Right lobe of liver (tissue), 6 donors: ENCODE measurements at places on chromosomes 6 and 20. TPM values are rescaled to one million over a fixed set of nuclear protein-coding genes. Genes with fewer than 3 reads are reported as not detected.

GRCh38 chr6:8017705-8018104 lies 46.5 kb downstream of the BLOC1S5 start:
- DNase-seq: no peak
- H3K4me3 ChIP-seq: no peak overlapping the region

DNA sequence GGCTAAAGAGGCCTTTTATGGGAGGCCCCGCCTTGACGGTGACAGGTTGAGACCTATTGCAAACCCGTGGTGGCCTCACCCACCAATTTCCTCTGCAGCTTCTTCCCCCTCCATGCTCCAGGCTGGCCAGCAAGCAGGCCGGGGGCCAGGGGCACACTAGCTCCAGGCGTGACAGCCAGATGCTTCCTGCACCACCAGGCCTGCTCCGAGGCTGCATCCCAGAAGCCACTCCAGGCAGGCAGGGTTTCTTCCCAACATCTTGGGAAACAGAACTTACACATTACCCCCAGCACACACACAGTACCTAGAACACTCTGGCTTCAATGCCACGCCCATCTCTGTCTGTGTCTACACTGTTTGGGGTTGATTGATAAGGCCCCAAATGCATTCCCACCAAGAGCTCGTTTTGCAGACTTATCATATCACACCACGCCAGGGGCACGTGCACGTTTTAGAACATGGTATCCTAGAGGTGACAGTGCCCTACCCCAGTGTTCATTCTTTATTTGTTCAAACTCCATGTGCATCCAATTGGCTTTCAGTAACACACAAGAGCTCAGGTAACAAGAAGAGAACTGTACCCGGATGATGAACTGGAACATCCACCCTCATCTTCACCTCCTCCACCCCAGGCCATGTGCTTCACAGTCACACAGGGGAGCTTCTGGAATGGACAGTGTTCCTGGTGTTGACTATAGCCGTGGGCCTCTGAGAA lies 221.4 kb upstream of the RREB1 start:
- no peaks in the 10 kb centered on the region for H3K36me3 ChIP-seq
- DNase-seq: no peak
- H3K4me3 ChIP-seq: no peak overlapping the region
- no peaks in the 10 kb centered on the region for H3K27me3 ChIP-seq

Gene RPS18
- 504 TPM for total RNA-seq

Gene SIRPD
- total RNA-seq: not detected

DNA sequence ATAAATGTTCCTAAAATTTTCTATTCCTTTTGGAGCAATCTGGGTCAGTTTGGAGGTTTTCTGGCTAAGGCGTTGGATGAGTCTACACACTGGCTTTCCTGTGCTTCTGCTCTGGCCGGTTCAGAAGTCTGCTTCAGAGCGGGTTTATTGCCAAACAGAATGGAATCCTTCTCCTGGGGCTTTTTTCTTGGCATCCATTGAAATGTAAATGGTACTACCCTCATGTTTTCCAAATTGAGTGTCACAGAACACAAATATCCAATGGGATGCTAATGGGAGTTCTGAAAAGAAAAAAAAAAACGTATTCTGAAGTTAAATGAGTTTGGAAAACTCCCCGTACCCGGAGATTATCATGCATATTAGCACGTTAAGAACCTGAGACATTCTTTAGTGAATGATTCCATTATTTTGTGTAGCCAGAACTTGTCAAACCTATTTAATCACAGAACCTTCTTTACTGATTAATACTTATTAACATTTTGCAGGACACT lies 930.3 kb downstream of the QKI start:
- H3K36me3 ChIP-seq: no peaks in the 10 kb centered on the region
- no peak overlapping the region for H3K4me3 ChIP-seq
- H3K27ac ChIP-seq: no peak overlapping the region
- H3K4me1 ChIP-seq: no peaks in the 10 kb centered on the region
- no peaks in the 10 kb centered on the region for H3K27me3 ChIP-seq

- H3K27me3 ChIP-seq: no peaks in the 10 kb centered on the region
- H3K27ac ChIP-seq: no peak overlapping the region
- H3K4me3 ChIP-seq: no peak overlapping the region
These were observed 134.8 kb upstream of the TSHZ2 start for GRCh38 chr20:52837378-52837777.

DNA sequence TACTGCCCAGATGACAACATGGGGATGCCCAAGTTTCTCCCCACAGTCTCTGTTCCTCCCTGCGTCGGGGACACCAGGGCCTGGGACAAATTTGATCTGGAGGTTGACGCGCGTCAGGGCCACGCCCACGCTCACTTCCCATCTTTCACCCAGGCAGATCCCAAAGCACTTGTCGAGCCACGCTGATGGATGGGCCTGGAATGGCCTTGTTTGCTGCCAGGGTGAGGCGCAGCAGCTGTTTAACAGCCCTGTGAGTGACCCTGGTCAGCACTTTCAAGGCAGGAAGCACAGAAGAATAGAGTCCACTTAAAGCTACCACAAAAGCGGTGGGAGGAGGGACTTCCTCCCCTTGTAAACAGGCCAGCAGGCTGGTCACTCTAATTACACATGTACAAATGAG lies 324.7 kb upstream of the JARID2 start:
- no peaks in the 10 kb centered on the region for H3K27me3 ChIP-seq
- H3K27ac ChIP-seq: peak overlapping the region; percentile 66
- no peaks in the 10 kb centered on the region for H3K4me1 ChIP-seq
- no peaks in the 10 kb centered on the region for H3K36me3 ChIP-seq
- DNase-seq: peak; percentile 64

DNA sequence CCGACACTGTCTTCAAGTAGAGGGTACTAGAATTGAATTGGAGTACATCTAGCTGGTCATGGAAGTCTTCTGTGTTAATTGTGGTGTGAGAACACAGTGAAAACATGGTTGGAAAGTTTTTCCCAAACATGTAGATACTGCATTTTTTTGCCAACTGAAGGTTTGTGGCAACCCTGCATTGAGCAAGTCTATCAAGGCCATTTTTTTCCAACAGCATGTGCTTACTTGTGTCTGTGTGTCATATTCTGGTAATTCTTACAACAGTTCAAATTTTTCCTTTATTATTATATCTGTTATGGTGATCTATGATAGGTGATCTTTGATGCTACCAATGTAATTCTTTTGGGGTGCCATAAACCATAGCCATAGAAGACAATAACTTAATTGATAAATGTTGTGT lies 147.0 kb downstream of the MYB start:
- H3K27ac ChIP-seq: no peak overlapping the region
- H3K27me3 ChIP-seq: no peaks in the 10 kb centered on the region
- H3K4me3 ChIP-seq: no peak overlapping the region
- H3K36me3 ChIP-seq: no peaks in the 10 kb centered on the region
- no peaks in the 10 kb centered on the region for H3K4me1 ChIP-seq

DNA sequence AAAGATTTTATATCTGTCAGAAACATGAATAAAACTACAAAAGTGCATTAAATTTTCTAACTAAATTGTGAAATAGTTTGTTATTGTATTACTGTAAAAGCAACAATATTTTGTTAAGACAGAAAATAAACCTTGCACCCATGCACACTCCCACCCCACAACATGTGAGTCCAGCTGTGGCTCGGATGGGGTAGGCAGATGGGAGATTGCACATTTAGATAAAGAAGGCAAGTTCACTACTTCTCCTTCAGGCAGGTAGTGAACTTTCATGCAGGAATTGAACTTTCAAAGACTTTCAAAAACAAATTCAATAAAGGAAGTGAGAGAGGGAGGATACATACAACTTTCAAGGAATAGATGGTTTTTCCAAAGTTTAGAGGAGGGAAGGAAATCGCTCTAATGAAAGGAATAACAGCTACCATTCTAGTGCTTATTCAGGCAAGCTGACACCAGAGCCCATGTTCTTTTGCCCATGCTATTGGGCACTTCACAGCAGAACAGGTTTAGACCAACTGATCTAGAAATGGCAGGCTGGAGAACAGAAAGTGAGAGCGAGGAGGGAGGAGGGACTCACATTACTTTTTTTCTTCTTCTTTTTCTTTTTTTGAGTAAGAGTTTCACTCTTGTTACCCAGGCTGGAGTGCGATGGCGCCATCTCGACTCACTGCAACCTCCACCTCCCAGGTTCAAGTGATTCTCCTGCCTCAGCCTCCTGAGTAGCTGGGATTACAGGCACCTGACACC lies 28.5 kb downstream of the SF3B5 start:
- H3K27ac ChIP-seq: no peak overlapping the region
- DNase-seq: no peak
- no peaks in the 10 kb centered on the region for H3K4me1 ChIP-seq
- H3K27me3 ChIP-seq: no peaks in the 10 kb centered on the region
- no peak overlapping the region for H3K4me3 ChIP-seq

Gene COL9A1
- not detected for total RNA-seq
